ENCODE measurements at places on chromosomes 5 and 9.

DNA sequence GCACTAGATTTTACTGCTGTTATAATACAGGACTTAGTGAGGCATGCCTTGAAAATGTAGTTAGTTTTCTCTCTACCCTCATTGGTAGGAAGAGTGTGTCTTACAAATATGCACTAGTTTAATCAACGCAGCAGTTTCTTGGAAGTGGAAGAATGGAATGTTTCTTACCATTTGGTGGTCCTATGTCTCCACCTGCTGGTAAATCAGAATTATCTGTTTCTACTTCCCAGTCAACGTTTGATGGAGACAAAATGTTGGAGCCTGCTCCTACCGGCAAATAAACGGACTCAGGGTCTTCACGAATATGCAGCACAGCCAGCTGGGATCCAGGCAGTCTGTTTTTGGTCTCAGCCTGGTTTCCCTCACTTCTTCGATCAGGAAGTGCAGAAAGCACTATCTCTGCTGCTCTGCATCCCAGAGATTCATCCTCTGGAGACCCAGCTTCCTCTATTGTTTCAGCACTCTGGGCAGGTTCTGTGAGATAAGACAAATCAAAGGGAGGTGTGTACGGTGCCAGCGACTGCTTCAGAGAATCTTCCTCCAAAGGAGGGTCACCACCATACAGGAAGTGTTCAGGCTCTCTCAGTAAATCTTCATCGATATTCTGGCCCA lies 59.5 kb upstream of the PCA3 start:
- DNase-seq: no peak

- no peak for DNase-seq
Observed at GRCh38 chr9:102518324-102518723, 476.8 kb upstream of the CYLC2 start.

- DNase-seq: no peak
Observed at GRCh38 chr5:167460449-167461020, 830.9 kb upstream of the WWC1 start.

- no peak for DNase-seq
Observed at GRCh38 chr9:78354989-78355388, 58.1 kb downstream of the PSAT1 start.

DNA sequence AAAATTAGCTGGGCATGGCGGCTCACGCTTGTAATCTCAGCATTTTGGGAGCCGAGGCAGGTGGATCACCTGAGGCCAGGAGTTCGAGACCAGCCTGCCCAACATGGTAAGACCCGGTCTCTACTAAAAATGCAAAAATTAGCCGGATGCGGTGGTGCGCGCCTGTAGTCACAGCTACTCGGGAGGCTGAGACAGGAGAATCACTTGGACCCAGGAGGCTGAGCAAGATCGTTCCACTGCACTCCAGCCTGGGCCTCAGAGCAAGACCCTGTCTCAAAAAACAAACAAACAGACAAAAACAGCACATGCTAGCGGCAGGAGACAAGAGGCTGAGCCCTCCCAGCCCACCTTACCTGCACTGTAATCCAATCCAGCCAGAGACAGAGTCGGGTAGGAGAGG lies 1.1 kb upstream of the DOLPP1 start:
- DNase-seq: no peak

DNA sequence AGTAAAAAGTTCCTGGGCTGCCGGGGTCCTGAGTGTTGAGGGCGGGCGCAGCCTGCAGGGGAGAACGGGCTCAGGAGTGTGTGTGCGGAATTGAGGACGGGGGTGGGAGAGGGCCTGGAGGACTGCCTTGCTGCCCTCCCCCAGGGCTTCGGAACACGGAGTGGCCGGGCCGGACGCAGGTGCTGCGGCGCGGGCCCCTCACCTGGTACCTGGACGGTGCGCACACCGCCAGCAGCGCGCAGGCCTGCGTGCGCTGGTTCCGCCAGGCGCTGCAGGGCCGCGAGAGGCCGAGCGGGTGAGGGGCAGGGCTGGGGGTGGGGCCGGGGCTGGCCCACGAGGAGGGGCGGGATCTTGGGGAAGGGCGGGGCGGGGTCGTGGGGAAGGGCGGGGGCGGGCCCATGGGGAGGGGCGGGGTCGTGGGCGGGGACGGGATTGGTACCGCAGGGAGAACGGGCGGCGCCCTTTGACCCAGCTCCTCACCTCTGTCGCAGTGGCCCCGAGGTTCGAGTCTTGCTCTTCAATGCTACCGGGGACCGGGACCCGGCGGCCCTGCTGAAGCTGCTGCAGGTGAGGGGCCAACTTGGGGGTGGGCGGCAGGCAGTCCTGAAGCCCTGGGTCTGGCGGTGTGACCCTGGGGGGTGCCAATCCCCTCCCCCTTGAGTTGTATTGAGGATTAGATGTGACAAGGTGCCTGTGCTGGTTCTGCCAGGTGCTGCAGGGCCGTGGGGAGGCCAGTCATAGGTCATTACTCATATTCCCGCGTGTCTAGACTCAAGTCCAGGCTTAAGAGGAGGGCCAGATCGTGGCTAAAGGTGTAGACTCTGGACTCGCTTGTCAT lies 7.1 kb downstream of the FPGS start:
- DNase-seq: no peak

GRCh38 chr5:159100782-159101646 lies 1.3 kb upstream of the EBF1 start:
- DNase-seq: no peak

DNA sequence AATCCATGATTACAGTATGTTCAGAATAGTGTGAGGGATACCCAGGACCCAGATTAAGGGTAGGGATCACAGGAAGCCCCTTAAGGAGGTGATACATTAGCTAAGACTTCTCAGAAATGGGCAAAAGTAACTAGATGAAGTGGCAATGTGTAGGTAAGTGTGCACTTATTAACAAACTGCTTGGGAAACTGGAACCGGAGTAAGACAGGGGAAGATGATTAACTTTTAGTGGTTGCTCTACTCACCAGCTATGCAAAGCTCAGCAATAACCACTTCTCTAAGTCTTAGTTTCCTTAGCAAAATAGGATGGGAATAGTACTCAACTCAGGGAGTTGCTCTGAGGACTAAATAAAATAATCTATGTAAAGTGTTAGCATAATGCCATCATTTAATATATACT lies 182.2 kb downstream of the MCTP1 start:
- no peak for DNase-seq

DNA sequence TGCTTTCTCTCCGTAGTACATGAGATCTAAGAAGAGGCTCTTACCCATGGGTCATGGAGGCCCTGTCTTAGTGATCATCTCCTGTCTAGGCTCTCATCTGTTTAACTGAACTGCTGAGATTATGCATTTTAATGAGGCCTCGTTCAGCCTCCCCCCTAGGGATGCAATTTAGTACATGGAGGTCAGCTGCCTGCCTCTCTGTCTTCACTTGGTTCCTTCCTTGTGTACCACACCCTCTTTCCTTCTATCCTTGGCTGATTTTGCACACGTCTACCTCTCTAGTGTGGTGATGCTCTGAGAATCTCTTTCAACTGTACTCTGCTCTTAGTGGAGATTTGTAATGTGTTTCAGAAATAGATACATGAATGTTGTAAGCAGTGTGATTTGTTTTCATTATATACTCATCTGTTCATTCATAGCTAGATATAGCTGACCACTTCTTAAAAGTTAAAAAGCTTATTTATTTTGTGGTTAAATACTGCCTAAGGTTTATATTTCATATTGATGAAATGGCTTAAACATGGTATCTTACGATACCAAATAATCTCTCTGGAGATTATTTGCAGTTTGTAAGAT lies 3.5 kb upstream of the ACTBL2 start:
- DNase-seq: no peak

GRCh38 chr9:88106492-88106891 lies 31.8 kb downstream of the SPATA31C2 start:
- DNase-seq: peak; percentile 44

- DNase-seq: no peak
Observed at GRCh38 chr5:154110716-154111115, 71.9 kb downstream of the MFAP3 start.

DNA sequence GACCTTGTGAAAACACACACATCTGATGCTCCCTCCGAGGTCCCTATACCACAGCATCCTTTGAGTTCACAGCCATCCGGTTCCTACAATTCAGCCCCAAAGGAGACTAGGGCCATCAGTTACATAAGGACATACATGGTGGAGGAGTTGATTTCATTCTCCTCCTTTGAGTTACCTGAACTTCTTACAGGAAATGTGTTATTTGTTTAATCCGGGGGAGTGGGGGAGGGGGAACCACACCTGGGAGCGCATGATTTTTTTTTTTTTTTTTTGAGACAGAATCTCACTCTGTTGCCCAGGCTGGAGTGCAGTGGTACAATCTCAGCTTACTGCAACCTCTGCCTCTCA lies 30.7 kb downstream of the SEMA4D start:
- no peak for DNase-seq

GRCh38 chr9:118038713-118039112 lies 334.5 kb downstream of the TLR4 start:
- no peak for DNase-seq

DNA sequence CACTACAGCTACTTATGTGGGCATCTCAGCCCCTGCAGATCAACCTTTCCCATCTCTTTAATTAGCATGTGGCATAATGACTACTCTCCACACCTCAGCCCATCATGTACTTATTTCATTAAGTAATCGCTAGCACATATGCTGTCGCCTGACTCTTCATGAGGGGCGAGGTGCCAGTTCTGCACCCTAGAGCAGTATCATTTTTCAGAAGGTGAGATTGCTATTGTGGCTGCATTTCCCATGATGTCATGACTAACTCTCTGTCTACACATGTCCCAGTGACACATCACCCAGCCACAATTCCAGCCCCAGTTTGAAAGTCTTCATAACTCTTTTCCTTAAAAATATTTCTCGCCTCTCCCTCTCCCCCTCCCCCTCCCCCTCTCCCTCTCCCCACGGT lies 7.6 kb upstream of the F2RL1 start:
- no peak for DNase-seq

DNA sequence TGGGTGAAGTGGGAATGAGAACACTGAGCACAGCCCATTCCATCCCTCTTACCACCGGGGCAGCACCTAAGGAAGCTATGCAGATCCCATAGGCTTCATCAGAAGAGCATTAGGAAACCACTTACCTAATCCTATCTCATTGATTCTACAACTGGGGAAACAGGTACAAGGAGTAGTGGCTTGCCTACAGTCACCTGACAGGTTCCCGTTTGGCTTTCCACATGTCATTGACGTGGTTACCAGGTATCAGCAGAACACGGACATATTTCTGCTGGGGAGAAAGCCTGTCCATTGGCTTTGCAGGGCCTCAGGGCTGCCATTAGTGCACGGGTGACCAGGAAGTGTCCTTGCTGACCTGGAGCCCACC lies 11.3 kb downstream of the AFAP1L1 start:
- no peak for DNase-seq

- peak; percentile 57 for DNase-seq
Observed at GRCh38 chr5:80275347-80275746, 19.5 kb upstream of the SERINC5 start.

- DNase-seq: no peak
Observed at GRCh38 chr5:143758750-143759149, 53.2 kb upstream of the HMHB1 start.

DNA sequence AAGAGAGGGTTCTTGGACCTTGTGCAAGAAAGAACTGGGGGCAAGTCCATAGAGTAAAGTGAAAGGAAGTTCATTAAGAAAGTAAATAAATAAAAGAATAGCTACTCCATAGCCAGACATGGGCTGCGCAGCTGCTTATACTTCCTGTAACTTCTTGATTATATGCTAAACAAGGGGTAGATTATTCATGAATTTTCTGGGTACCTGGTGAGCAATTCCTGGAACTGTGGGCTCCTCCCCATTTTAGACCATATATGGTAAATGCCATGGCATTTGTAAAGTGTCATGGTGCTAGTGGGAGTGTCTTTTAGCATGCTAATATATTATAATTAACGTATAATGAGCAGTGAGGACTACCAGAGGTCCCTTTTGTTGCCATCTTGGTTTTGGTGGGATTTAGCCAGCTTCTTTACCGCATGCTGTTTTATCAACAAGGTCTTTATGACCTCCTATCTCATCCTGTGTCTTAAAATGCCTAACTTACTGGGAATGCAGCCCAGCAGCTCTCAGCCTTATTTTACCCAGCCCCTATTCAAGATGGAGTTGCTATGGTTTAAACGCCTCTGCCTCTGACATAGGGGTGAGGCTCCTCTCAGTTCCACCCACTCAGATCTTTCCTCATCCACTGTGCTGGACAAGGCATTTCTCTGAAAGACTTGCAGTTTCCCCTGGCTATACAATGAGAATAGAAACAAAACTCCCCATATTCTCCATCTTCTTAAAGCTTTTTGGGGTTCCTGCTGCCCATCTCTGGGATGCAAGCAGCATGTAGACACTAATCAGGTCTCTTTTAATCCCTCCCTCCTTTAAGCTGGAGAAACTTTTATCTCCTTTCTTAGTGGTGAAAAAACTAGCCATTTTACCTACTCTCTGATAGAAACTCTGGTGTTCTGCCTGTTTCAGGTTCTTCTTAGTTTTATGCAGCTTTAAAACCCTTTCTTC lies 91.2 kb downstream of the ARRDC3 start:
- no peak for DNase-seq

DNA sequence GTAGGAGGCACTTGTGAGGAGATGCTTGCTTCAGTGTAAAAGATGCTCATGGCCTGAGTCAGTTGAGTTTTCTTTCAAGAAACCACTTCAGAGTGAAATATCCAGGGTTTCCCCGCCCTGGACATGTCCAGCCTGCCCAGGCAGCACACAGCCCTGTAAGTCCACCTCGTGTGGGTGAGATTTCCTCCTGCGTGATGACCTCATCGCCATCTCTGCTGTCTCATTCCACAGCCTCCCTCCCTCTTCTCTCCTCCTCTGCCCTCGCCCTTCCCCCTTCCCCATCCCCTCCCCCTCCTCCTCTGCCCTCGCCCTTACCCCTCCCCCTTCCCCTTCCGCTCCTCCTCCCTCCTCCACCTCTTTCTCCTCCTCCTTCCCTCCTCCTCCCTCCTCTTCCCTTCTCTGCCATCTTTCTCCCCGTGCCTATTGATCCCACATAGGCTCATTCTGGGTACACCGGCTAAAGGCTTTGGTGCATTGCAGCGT lies 34.0 kb upstream of the NCS1 start:
- DNase-seq: no peak

GRCh38 chr5:120103495-120103894 lies 360.6 kb upstream of the PRR16 start:
- no peak for DNase-seq

DNA sequence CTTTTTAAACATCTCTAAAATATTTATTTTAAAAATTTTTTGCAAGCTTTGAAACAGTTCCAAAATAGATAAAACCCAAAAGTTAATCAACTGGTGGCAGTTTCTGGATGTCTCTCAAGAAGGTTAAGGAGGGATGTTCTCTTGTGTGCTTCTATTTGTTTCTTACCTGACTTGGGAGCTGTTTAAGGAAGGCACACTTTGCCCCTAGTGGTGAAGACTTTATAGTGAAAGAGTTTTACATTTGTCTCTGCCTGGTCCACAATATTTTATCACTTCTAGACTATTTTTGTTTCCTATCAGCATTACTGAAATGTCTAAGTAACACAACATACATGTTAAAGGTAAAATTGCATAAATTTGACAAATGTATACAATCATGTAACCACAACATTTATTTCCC lies 552.8 kb downstream of the SEMA5A start:
- DNase-seq: no peak

- no peak for DNase-seq
Observed at GRCh38 chr9:630817-631216, 210.7 kb upstream of the DMRT1 start.

GRCh38 chr9:8651070-8651845 lies 851.7 kb upstream of the DMAC1 start:
- no peak for DNase-seq
